ENCODE measurements at places on chromosomes 11 and 22. TPM values are rescaled to one million over a fixed set of nuclear protein-coding genes. Genes with fewer than 3 reads are reported as not detected.

PARVB gene
- total RNA-seq: 7.8 TPM

GRCh38 chr11:82733444-82734119 is at the start of gene FAM181B:
Gene FAM181B (minus strand): TSS chr11:82733864. CDS start chr11:82733729, 135 bp downstream.
- no peak for DNase-seq

ROBO4 gene
- total RNA-seq: 4.8 TPM

DNA sequence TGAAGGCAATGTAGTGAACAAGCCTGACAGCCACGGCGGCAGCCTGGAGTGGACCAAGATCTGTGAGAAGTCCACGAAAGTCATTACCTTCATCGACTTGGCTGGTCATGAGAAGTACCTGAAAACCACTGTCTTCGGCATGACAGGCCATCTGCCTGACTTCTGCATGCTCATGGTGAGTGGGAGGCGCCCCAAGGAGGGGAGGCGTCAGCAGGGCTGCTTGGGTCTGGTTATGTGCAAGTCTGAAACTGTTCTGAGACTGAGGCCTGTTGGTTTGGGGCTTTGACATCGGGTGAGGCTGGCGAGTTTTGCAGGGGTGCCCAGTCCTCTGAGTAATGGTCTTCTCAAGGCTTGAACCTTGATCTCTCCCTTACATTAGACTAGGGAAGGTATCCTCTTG is 11.1 kb downstream of the GTPBP1 start:
- peak; percentile 18 for DNase-seq

- no peak for DNase-seq
Observed at GRCh38 chr11:19365743-19366410, 125.1 kb upstream of the E2F8 start.

GRCh38 chr22:42621505-42622002 is 6.9 kb upstream of the POLDIP3 start:
- peak; percentile 74 for DNase-seq

POGLUT3 gene
- 14.5 TPM for total RNA-seq

DNA sequence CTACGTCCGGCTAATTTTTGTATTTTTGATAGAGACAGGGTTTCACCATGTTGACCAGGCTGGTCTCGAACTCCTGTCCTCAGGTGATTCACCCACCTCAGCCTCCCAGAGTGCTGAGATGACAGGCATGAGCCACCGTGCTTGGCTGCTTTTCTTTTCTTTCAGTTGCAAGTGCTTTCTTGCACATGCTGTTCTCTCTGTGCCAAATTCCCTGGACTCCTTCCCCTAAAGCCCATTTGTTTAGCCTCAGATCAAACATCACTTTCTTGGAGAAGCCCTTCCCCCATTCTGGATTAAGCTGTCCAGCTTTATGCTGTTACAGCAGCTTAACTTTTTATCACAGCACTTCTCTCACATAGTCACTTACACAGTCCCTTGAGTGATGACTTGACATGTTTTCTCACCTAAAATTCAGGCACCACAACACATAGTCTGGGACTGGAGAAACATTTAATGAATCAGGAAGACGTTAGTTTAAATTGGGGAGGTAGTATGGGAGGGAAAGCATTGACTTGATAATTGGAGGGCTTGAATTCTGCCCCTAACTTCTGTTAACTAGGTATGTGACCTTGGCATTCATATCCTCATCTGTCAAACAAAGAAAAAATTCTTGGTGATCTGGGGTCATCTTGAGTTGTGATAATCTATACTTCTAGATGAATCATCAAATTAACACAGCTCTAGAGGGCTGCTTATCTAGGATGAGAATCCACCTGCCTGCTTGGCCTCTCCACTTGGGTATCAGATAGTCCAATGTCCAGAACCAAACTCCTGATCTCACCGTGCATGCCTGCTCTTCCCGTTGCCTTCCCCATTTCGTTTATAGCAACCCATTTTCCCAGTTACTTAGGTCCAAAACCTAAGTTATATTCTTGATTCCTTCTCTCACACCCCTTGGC is 18.4 kb downstream of the ACO2 start:
- no peak for DNase-seq

GRCh38 chr22:32375678-32376450 is 18.2 kb downstream of the RFPL3 start:
- no peak for DNase-seq

- DNase-seq: no peak
Observed at GRCh38 chr11:96107143-96107824, 183.4 kb upstream of the MTMR2 start.

GRCh38 chr11:43944761-43945311 is 2.4 kb downstream of the C11orf96 start:
- peak; percentile 83 for DNase-seq

DNA sequence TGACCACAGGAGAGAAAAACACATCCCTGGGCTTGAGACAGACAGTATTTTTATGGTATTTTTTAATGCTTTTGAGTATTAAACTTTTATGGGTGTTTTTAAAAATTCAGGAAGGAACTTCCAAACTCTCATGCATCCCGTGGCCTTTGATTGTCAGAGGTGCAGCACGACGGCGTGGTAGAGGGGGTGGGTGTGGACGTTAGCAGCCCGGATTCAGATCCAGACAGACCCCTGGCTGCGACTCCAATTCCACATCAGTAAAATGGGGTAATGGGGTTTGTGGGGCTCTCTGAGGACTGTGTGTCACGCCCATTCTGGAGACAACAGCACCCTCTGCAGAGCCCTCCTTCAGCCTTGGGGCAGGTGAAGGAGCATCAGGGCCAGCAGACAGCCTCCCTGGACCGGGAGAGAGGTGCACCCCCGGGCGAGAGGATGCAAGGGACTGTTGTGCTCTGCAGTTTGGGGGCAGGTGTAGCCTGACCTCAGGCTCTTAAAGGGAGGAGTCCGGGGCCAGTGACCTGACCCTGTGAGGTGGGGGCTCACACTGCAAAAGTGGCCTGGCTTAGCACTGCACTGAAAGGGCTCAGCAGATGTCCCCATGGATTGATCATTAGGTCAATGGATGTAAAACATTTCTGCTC is 1024.3 kb downstream of the TBC1D22A start:
- peak; percentile 7 for DNase-seq

- DNase-seq: no peak
Observed at GRCh38 chr11:117818041-117818873, 6.3 kb downstream of the FXYD2 start.

GRCh38 chr11:8531312-8531711 is 62.7 kb downstream of the STK33 start:
- DNase-seq: no peak

DNA sequence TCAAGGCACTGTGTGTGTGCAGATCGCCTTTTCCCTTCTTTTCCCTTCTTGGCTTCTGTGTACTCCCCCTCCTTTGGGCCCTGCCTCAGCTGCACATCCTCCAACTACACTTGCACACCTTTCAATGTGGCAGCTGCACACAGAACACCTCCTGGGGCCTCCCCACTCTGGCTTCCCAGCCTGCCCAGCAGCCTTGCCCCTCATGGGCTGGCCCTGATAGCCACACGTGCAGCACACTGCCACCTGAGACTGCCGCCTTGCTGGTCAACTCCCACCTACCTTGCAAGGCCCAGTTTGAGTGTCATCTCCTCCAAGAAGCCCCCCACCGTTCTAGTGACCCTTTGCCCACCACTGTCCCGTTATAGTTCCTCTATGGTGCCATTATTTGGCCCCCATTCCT is 77.3 kb upstream of the ARFGAP3 start:
- DNase-seq: no peak

DNA sequence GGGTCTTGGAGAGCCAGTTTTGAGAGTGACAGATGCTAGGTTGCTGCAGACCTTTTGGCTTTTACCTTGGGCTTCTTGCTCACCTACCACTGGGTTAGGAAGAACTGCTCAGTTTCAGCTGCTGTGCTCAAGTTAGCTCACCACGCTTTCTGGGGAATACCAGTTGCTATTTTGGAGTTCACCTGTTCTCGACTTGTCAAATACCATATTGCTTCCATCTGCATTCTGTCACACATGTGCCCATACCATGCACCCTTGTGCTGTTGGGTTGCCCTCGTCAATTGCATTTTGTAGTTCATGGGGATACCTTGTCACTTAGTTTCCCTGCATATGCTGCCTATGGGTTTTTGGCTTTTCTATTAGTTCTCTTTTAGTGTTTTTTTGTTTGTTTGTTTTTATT is 23.0 kb upstream of the BARX2 start:
- no peak for DNase-seq

- no peak for DNase-seq
Observed at GRCh38 chr11:75678620-75679259, 9.9 kb upstream of the MAP6 start.

DNA sequence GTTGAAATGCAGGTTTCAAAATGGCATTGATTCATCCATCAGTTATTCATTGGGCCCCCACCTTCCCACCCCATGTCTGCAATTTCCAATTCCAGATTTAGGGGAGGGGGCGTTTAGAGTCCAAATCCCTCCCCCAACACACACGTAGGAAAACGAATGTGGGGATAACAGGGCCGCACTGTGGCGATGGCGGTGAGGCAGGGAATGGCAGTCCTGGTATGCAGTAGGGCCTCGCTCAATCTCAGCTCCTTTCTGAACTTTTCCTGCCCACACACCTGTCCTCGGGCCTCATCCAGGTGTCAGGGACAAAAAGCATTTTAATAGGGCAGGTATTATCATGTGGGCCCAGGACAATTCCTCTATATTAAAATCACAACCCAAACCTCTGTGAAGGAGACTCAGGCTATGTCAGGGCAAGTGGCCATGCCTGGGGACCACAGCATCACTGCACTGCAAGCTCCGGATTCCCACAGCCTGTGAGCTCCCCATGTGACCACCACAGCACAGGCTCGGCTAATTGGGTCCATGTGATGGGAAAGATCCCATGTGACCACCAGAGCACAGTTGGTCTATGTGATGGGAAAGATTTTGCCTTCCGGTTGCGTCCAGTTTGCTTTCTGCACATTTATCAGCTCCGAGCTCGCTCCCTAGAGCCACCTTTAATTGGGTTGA is 44.5 kb downstream of the RTL6 start:
- DNase-seq: no peak

GRCh38 chr22:43269246-43269645 is 73.9 kb downstream of the SCUBE1 start:
- no peak for DNase-seq

PDE3B gene
- 23.9 TPM for total RNA-seq

DNA sequence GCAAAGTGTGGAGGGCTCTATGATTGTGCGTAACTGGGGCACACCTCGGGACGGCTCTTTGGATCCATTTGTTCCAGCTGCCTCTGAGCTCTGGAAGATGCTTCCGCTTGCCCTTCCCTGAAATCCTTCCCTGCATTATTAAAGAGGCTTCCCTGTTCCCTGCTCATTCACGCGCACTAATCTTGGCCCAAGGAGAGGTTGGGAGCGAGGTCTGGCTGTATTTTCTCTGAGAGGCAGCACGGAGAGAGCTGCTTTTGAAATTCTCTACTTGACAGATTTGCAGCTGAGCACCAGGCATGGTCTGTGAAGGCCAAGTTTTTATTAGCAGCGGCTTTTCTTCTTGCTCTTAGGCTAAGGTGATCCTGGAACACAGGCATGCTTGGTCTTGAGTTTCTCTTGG is 94.8 kb upstream of the NTM start:
- DNase-seq: no peak

DNA sequence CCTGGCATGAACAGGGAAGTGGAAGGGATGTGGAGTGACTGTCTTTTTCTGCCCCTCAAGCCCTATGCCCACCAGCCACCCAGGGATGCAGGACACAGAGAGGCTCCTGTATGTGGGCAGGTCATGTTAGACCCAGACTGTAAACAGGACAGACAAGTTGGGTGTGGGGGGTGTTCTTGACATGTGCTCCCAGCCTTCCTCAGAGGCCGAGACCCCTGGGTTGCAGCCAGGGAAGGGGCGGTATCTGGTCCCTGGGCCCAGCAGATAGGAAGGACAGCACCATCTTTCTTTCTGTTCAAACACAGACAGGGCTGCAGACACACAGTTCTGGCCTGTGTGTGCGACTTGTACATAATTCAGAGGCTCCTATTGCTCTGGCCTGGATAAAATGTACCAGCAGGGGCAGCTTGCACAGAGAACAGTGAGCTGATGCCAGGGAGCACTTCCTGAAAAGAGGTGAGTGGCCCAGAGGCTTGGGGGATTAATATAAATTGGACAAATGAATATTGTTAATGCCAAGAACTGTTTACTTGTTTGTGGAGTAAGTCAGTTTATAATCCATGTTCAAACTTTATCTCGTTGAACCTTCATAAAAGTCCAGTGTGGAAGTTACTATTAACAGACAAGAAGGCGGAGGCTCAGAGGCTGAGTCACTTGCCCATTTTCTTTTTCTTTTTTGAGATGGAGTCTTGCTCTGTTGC is 16.6 kb downstream of the GDPD5 start:
- no peak for DNase-seq

DNA sequence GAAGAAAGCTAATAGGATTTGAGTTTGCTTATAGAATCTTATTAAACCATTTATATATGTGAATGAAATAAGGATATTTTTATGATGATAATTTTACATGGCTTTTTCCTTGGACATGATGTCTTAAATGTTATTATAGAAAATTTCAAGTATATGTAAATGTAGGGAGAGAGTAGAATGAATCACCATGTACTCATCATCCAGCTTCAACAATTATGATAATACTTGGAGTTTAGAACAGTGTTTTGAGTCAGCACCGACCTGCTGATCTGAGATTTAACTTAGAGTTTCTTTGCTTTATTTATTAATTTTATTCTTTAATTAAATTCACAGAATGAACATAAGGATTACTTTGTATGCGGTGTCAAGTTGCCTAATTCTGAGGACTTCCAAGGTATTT is 193.5 kb downstream of the UVRAG start:
- DNase-seq: no peak

DNA sequence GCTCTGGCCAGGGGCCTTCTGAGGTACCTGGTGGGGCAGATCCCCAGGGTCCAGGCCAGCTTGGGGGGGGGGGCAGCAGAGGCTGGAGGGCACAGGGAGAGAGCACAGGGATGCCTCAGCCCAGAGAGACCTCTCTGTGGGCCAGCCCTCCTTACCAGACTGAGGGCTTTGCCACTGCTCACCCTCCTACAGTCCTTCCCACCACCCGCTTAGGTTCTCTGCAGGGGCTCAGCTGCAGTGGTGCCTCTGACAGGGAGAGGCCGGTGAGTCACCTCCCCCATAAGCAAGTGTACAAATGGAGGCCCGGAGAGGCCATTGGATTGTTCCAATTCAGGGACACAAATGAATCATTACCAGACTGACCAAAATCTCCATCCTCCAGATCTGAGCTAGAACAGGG is 68.1 kb upstream of the LMO1 start:
- DNase-seq: no peak

GUCY1A2 gene
- total RNA-seq: 1.2 TPM

GRCh38 chr22:42073621-42074041 is 417 bp upstream of the PHETA2 start:
- DNase-seq: no peak

RBFOX2 gene
- total RNA-seq: 48.8 TPM

ADSL gene
- 34.9 TPM for total RNA-seq

SCGB1D2 gene
- not detected for total RNA-seq

DNA sequence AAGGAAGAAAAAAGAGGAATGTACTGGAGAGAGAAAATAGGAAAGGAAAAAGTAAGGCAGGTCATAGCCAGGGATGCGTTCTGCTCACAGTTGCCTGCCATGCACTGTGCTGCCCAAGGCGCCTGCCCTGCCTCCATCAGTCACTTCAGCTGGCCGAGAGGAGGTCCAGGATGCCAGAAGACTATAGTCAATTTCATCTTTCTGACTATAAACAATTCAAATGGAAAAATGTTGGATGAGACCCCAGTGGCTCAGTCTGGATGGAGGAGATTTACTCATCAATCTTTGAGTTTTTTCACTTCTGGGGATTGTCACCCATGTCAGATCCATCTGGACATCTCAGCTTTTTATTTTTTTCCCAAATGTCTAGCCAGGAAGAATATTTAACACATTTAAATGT is 36.7 kb upstream of the CLMP start:
- DNase-seq: no peak

MUC6 gene
- total RNA-seq: not detected

KDM4E gene
- not detected for total RNA-seq

- no peak for DNase-seq
Observed at GRCh38 chr22:33699176-33699575, 221.1 kb downstream of the LARGE1 start.

Data from left colon (tissue), 2 donors.